Activated CD4-positive, CD25-positive, alpha-beta regulatory T cell treated with anti-CD3 and anti-CD28 coated beads, Interleukin-2, amount 50 U/mL, for 72 hours (primary cell): ENCODE measurements at places on chromosomes 13 and 19.

DNA sequence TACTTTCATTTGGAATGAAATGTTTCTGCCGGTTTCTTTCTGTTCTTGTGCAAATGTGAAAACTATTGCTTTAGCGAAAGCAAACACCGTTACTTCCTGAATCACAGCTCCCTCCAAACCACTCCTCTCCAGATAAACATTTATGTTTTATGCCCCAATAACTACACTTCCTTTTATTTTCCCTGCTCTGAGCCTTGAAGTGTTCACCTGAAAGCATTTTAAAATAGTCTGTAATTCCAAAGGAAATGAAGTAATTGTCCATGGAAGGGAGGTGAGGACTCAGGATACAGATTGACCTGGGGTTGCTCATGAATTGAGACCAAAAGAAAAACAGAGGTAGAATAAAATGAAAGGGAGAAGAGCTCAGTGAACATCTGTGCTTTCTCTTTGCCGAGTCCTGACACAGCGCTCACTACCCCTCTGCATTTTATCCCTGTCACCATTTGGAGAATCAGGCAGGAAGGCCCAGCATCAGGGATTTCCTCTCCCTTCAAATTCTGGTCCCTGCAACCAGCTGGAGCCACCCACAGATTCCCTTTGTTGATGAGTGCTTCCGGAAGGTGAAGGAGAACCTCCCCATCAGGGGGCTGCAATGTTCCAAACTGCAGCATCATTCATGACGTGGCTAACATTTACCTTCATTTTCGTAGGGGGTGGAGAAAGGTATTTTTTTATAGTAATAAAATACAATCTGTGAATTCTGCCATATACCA is 171.9 kb downstream of the ITGBL1 start:
- DNase-seq, result no peak

- DNase-seq, result no peak
These were observed 208.8 kb downstream of the SLITRK6 start for GRCh38 chr13:85590231-85590931.

DNA sequence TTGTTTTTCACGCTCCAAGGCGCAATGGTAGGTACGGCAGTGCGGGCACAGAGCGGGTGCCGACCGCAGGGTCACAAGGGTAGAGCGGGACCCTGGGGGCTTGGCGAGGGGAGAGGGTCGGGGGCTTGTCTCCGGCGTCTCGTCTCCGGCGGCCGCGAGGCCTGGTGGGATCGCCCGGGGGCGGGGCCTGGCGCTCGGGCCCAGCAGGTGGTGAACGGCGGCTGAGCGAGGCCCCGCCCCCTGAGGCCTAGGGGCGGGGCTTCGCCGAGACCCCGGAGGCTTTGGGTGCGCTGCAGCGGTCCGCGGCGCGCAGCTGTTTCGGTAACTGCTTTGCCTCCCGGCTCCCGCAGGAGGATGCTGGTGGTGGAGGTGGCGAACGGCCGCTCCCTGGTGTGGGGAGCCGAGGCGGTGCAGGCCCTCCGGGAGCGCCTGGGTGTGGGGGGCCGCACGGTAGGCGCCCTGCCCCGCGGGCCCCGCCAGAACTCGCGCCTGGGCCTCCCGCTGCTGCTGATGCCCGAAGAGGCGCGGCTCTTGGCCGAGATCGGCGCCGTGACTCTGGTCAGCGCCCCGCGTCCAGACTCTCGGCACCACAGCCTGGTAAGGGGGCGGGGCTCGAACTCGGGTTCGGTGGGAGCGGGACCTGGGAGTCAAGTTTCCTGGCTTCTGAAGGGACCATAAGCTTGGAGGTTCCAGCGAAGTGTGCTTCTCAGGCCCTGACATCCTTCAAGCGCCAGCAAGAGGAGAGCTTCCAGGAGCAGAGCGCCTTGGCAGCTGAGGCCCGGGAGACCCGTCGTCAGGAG is at the start of gene TSEN34:
Gene TSEN34 (plus strand): TSS at position 298 of the 800 bp plus-strand sequence. CDS start 57 bp downstream, at position 355.
- no peak for DNase-seq

DNA sequence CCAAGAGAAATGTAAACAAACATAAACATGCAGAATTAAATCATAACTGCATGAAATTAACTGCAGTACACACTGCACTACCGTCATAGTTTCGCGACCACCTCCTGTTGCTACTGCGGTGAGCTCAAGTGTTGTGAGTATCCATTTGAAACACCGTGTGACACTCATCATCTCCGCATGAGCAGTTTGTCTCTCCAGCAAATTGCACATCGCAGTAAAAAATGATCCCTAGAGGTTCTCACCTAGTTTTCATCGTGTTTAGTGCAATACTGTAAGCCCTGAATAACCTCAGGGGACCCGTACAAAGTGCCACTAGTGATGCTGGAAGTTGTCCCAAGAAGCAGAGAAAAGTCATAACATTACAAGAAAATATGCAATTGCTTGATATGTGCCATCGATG is 147.7 kb downstream of the DPF1 start:
- no peak for DNase-seq

DNA sequence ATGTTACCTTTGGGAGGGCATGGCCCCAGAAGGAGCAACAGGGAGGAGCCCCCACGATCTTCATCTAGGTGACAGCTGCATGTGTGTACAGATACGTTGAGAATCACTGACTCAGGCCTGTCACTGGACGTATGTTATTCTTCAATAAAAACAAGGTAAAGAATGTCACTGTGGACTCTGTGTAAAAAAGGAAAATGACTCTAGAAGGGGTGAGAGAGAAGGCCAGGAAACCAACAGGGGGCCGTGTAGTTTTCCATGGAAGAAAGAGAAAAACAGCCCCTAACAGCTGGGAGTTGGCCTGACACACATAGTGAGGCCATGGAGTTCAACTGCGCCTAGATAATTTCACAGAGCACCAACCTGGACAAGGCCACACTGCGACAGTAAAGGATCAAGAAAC is 1.9 kb upstream of the LYPD3 start:
- DNase-seq, result no peak

GRCh38 chr19:18629166-18630088 is 7.4 kb upstream of the KLHL26 start:
- DNase-seq, result no peak

DNA sequence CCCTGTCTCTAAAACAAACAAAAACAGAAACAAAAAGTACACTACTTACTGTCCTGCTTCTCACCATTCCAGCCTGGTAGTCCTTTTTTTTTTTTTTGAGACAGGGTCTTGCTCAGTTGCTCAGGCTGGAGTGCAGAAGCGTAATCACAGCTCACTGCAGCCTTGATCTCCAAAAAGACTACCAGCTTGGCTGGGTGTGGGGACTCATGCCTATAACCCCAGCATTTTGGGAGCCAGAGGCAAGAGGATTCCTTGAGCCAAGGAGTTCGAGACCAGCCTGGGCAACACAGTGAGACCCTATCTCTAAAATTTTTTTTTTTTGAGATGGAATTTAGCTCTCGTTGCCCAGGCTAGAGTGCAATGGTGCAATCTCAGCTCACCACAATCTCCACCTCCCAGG is 5.1 kb upstream of the GDF15 start:
- no peak for DNase-seq

- no peak for DNase-seq
These were observed 5.5 kb downstream of the ACTMAP start for GRCh38 chr19:40744554-40745401.

DNA sequence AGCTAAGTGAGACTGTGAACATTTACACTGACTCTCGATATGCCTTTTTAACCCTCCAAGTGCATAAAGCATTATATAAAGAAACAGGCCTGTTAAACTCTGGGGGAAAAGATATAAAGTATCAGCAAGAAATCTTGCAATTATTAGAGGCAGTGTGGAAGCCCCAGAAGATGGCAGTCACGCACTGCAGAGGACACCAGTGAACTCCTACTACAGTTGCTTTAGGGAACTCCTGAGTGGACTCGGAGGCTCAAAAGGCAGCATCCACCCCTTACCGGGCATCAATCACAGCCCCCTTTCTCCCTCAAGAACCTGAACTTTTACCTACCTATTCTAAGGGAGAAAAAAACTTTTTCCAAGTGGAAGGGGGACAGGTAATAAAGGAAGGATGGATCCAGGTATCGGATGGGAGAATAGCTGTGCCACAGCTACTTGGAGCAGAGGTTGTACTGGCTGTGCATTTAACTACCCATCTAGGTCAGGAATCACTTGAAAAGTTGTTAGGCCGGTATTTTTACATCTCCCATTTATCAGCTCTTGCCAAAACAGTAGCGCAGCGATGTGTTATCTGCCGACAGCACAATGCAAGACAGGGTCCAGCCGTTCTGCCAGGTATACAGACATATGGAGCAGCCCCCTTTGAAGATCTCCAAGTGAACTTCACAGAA is 80.1 kb downstream of the ZNF486 start:
- DNase-seq, result no peak

GRCh38 chr19:38974624-38975213 is 823 bp downstream of the FBXO17 start:
- DNase-seq, result no peak
